ENCODE measurements at places on chromosomes 6 and 20. TPM values are rescaled to one million over a fixed set of nuclear protein-coding genes. Genes with fewer than 3 reads are reported as not detected.

TXLNB gene
- total RNA-seq = 0.06 TPM

CCN6 gene
- not detected for total RNA-seq

DNA sequence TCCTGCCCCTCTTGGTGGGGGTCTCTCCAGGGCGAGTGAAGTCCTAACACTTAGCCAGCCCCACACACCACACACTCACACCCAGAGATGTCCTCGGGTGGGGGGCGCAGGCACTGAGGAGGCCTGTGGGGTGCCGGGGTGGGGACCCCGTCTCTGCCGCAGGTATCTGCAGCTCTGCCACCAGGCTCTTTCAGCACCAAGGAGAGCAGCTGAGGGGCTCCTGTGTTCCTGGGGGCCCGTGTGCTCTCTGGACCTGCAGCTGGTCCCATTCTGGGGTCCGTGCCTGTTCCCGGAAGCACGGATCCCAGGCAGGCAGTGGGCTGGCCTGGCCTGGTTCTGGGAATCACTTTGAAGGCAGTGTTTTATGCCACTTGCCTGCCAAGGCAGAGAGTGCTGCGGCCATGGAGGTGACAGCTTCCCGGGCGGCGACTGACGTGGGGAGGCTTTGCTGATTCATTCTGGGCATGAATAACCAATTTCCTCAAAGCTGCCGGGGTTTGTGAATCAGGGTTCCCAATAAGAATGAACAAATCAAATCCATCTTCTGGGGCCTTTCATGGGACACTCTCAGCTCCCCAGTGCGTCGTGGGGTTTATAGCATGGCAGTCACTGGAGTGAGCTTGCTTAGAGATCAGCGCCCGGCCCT lies 54.4 kb upstream of the SLCO4A1 start:
- peak; percentile 82 for DNase-seq

DNA sequence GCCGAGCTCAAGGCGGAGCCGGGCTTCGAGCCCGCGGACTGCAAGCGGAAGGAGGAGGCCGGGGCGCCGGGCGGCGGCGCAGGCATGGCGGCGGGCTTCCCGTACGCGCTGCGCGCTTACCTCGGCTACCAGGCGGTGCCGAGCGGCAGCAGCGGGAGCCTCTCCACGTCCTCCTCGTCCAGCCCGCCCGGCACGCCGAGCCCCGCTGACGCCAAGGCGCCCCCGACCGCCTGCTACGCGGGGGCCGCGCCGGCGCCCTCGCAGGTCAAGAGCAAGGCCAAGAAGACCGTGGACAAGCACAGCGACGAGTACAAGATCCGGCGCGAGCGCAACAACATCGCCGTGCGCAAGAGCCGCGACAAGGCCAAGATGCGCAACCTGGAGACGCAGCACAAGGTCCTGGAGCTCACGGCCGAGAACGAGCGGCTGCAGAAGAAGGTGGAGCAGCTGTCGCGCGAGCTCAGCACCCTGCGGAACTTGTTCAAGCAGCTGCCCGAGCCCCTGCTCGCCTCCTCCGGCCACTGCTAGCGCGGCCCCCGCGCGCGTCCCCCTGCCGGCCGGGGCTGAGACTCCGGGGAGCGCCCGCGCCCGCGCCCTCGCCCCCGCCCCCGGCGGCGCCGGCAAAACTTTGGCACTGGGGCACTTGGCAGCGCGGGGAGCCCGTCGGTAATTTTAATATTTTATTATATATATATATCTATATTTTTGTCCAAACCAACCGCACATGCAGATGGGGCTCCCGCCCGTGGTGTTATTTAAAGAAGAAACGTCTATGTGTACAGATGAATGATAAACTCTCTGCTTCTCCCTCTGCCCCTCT lies 1.1 kb downstream of the CEBPB start:
- DNase-seq = peak; percentile 84

- no peak for DNase-seq
Measured at GRCh38 chr6:137223370-137224131, 4.4 kb upstream of the IFNGR1 start.

DNA sequence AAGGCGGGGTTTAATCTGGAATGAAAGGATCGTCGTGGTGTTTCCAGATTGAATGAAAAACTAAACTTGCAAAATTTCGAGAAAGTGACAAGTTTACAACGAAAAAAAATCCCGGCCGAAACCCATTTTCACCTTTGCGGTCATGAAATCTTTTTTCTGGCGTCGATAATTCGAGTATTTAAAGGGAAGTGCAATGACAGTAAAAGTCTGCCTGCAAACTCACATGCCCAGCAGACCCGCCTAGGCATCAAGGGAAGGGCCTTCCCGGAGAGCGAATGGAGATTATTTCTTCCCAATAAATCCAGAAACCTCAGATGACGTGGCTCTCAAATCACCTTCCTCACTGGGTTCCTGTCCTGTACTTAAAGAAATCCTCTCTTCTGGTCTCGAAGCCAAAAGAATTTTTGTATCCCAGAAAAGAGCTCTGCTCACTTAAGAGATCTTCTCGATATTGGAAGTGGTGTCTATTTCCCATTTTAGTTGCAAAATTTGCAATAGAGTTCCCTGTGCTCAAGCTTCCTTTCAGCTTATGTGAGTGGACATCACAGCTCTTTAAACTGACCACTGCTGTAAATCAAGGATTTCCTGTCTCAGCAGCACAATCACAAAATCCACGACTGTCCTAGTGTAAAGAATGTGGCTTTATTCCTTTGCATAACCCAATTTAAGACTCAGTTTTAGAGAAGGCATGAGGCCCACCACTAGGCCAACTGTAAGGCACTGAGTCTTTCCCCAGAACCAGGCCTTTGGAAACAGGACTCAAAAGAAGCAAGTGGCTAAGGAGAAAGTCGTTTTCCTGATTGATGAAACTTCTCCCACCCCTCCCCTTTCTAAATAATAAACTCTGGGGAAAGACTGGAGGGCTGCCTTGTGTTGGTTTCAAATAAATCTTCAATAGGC lies 3.9 kb downstream of the OLIG3 start:
- DNase-seq = peak; percentile 27

Data from neural progenitor cell (in vitro differentiated cells).